ENCODE measurements at places on chromosomes 16 and 17.

DNA sequence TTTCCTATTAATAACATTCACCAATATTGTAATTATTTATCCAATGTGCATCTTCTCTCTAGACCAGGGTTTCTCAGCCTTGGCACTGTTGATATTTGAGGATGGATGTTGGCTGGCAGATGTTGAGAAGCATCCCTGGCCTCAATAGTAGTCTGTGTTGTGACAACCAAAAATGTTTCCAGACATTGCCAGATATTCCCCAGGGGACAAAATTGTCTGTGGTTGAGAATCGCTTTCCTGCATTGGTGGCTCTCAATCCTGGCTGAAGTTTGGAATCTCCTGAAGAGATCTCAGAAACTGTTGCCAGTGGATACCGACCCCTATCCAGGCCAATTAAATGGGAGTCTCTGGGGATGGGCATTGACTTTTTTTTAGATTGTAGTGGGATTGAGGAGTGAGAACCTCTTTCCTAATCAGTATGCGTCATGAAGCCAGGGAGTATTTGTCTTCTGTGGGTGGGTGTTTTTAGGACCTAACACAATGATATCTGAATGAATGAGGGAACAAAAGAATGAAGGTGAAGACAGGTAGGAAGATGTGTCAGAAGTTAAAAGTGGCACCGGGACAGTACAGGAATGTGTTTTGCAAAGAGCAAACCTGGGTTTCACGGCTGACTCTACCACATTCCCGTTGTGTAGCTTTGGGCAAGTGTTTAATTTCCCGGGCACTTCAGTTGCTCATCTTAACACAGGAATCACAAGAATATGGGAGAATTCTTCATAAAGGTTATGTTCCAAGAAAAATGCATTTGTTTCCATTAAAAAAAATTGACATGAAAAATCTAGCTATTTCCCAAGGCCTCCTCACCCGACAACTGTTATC is 24.3 kb downstream of the HSD17B2 start:
- no peak for DNase-seq

DNA sequence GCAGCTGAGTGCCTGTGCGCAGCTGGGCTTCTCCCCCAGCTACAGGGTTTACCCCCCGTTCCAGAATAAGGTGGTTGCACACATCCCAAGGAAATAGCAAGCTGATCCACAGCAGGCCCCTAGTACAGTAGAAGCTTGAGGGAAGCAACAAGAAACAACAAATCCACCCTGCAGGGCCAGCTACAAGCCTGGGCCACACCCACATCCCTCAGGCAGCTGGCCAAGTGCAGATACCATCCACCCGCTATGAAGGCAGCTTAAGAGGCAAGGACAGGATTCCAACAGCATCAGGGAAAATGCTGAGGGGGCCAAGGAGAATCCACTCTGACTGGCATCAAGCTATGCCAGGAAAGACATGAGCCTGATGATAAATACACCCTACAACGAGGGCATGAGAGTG is 66.9 kb upstream of the RCVRN start:
- DNase-seq, result no peak

DNA sequence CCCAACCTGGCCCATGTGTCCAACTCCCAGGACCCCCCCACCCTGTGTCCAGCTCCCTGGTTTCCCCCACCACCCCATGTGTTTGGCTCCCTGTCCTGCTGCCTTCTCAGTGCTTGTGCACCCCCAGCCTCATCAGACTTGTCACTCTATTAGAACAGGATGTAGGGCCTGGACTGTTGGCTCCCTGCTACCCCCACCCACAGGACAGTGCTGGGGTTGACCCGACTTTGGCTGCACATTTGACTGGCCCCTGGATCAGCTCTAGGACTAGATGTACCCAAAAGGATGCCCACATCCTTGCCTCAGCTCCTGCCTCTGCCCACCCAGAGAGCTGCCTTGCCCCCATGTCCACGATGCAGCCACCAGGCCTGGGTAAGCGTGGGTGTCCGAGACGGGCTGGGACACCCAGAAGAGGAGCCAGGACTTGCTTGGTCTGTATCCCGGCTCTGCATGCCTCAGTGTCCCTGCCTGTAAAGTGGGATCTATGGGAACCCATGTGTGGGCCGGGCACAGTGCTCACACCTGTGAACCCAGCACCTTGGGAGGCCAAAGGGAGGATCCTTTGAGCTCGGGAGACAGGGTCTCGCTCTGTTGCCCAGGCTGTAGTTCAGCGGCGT is 1.5 kb upstream of the CCDC57 start:
- DNase-seq, result no peak

GRCh38 chr16:55052741-55053415 is 122.2 kb downstream of the IRX5 start:
- DNase-seq, result no peak

DNA sequence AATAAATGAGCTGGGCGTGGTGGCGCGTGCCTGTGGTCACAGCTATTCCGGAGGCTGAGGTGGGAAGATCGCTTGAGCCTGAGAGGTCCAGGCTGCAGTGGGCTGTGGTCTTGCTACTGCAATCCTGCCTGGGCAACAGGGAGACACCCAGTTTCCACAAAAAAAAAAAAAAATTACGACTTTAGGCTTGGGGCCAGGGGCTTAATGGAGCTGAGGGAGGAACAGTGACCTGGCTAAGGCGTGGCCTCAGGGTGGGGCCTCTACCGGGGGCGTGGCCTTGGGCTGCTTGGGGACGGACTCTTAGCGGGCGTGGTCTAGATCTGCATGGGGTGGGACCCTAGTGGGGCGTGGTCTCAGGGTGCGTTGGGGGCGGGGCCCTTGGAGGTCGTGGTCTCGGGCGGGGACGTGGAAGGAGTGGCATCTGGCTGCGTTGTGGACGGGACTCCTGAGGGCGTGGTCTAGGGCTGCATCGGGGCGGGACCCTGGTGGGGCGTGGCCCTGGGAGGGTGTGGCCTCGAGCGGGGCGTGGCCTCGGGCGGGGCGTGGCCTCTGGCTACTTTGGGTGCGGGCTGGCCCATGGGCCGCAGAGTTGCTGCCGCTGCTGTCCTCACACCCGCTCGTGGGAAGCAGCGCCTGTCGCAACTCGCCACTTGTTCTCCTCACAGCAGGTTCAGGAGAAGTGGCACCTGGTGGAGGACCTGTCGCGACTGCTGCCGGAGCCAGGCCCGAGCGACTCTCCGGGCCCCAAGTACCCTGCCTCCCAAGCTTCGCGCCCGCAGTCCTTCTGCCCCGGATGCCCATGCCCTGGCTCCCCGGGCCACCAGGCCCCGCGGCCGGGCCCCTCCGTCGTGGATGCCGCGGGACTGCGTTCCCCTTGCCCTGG is 5.8 kb upstream of the C17orf99 start:
- peak; percentile 87 for DNase-seq

GRCh38 chr16:10824111-10824893 is 5.7 kb upstream of the TVP23A start:
- no peak for DNase-seq

DNA sequence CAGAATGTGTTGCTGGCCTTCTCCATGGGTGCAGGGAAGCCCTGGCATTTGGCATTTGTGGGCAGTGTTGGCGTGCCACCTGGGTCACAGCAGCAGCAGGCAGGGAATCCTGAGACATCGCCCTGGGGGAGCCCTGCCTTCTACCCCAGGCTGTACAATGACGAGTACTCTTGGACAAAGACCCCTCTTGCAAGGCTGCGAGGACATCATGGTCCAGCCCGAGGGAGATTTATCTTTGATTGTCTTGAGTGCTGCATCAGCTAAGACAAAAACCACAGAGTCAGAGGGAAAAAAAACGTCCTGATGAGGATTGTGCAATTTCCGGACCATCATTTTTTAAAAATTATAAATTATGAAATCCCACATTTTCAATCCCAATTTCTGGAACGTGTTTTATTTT is 3.7 kb downstream of the CRISPLD2 start:
- no peak for DNase-seq

DNA sequence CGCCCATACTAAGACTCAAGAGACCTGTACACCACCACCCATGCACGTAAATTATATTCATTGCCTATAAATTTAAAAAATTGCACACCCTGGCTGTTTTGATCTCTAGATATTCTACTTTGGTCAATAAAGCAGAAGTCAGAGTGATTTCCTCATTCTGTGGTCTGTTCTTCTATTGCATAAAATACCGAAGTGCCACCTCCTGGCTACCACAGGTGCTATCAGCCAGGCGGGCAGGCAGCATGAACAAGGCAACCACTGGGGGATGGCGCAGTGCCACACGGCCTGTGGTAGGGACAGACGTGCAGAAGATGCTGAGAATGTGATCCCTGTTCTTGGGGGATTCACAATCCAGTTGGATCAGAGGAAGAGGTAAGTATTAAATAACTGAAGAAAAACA is 122.3 kb downstream of the CDK5R1 start:
- DNase-seq, result peak; percentile 68
